Stimulated activated CD8-positive, alpha-beta memory T cell treated with anti-CD3 and anti-CD28 coated beads, Interleukin-2, amount 100 ng/mL, for 1 hour (primary cell): ENCODE measurements at places on chromosomes 5 and 9.

DNA sequence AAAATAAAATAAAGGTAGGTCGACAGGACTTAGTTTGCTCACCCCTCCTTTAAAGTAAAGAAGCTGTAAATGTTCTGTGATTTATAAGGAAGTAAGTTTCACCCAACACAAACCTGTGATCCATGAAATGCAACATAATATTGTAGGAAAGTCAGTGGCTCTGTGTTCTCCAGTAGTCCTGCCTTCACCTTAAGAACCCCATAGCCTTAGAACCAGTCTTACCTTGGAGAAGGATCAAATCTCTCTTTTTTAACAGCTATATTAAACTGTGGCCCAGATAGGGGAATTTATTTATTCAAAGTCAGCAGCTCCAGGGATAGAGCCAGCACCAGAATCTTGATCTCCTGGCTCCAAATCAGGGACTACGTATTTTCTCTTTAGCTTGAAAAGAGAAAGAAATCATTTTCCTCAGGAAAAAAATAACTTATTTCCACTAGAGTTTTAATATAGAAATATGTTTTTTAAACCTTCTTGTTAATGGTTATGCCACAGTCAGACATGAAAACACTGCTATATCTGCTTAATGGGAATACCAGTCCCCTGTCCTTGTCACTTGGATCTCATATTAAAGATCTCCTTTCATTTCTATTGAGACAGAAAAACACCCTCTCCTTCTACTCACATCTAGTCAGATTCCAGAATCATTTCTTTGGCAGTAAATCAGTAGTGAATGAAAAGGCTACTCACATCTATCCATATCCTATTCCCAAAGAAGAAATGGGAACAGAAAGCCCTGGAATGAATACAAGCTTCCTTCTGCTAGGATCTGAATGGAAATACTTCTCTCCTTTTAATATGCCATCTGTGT, 269.2 kb upstream of the TNC start:
- DNase-seq: no peak

DNA sequence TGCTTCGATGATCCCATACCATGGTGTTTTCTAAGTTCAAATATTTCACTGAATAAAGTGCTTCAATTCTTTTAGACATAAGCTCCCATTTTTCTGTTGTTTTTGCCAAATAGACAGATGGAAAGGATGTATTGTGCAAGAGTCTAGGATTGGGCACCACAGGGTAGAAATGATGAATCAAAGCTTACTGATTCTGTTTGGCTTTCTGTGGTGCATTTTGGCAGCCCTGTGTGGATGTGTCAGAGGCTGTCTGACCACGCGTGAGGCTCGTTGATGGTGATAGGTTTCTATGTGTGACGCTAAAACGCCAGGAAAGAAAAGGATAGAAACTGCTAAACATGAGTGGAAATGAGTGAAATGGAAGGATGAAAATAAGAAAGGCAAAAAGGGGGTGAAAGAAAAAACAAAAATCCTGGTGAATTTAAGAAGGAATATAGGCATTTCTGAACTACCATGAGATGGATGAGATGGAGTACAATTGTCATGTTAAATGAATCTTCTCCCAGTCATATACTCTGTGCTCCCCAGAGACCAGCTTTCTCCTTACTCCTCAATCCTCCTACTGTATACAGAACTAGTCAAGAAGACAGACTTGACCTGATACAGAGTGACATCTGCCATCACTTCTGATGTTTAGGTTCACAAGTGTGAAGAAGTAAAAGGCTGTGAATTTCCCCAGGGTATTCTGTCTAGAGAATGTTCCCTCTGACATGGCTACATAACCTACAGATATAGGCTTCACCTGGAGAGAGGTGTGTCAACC, 54.4 kb downstream of the ANKH start:
- DNase-seq: no peak

- DNase-seq: no peak
These were observed 166.4 kb upstream of the OTULINL start for GRCh38 chr5:14415024-14415697.

DNA sequence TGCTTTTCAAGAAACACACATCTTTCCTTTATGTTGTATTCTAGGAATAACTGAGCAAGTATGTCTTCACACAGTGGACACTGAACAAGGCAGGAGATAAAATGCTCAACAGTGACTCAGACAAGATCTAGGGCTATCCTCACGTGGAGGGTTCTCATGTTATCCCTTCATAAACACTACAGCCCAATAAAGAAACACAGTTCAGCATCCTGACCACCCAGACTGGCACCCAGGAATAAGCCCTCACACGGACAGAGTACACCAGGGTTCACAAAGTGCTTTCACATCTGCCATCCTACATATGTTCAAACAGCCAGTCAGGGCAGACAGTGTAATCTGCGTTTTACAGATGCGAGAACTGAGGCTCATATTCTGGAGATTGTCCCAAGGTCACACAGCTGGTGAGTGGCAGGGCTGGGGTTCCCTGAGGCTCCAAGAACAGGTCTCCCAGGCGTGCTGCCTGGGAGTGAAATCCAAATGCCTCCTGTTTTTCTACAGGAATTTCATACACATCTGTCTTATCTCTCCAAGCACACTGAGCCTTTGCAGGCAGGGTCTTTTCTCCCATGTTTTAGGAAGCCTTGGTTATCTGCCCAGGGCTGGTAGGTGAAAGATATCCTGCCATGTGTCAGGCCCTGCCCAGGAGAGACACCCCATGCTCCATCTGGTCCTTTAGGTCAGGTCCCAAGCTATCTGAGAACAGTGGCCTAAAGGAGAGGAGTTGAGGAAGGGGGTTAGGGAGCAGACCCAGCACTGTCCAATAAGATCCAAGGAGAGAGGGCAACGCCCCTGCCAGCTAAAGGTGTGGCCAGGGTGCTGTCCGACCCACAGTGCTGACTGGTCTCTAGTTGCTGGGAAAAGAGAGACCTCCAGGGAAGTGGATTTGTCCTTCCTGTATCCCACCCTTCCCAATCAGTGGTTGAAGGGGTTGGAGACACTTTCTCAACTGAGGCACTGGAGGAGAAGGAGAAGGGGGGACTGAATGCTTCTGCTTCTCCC, 47.9 kb upstream of the XPA start:
- DNase-seq: no peak

DNA sequence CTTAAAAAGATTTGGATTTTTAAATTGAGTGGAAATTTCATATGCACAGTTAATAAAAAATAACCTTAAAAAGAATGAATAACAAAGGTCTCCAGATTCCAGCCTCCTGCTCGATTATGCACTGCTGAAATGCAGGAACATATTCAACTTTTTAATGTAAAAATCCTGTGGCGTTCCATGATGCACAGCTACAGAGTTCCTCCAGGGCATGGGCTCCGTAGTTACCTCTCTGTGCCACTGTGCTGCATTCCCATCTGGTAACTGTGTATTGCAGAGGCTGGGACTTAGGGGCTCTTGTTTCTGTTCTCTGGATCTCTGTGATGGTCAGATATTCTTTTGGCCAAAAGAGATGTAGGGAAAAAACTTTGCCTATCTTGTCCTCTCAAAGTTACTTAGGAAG, 31.5 kb upstream of the EQTN start:
- DNase-seq: no peak
